H9 (cell line): ENCODE measurements at places on chromosomes 4 and X. TPM values are rescaled to one million over a fixed set of nuclear protein-coding genes. Genes with fewer than 3 reads are reported as not detected.

GRCh38 chr4:54779036-54779435 is 121.3 kb downstream of the KIT start:
- no peak overlapping the region for H3K4me3 ChIP-seq
- H3K36me3 ChIP-seq = no peaks in the 10 kb centered on the region
- no peaks in the 10 kb centered on the region for H3K4me1 ChIP-seq

The HSPA4L gene
- 5.3 and 5.6 TPM in 2 replicates for total RNA-seq

- H3K4me3 ChIP-seq = peak overlapping the region; percentile 53
- DNase-seq = no peak
- H3K27ac ChIP-seq = no peak overlapping the region
- H3K36me3 ChIP-seq = peaks cover 9% of the 10 kb centered on the region; the same call in 2 of the 3 replicates
These were observed 3.6 kb downstream of the NOCT start for GRCh38 chr4:139018971-139019758.

DNA sequence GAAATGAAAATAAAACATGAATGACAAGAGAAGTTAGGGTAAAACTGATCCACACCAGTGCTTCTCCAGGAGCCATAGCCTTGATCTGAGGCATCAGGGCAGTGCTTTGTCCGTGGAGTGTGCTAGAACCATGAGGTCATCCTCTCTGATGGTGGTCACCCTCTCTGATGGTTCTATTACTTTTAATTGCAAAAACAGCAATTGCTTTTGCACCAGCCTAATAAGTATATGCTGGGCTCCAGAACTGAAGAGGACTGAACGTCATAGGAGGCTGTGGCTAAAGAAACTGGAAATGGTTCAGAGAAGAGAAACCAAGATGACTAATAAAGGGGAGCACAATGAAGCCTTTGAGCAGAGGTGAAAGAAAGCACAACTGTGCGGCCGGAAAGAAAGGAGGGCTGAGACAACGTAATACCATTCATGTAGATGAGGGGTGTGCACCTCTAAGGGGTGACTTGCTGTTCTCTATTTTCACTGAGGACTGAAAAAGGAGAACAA is 17.0 kb upstream of the TMEM154 start:
- H3K4me1 ChIP-seq = peaks cover 7% of the 10 kb centered on the region; the same call in 1 of the 2 replicates
- H3K4me3 ChIP-seq = no peak overlapping the region
- no peak overlapping the region for H3K27ac ChIP-seq
- H3K27me3 ChIP-seq = no peaks in the 10 kb centered on the region
- no peak for DNase-seq

DNA sequence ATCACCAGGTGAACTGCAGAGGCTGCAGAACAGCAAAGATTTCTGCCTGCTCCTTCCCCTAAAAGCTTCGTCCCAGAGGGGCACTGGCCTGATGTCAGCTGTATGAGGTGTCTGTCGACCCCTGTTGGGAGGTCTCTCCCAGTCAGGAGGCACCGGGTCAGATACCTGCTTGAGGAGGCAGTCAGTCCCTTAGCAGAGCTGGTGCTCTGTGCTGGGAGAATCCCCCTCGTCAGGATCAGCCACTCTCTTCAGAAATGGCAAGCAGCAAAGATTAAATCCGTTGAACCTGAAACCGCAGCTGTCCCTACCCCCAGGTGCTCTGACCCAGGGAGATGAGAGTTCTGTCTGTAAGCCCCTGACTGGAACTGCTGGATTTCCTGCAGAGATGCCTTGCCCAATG is 1166.3 kb upstream of the ADGRL3 start:
- no peak overlapping the region for H3K27ac ChIP-seq
- no peak for DNase-seq
- no peaks in the 10 kb centered on the region for H3K27me3 ChIP-seq
- H3K4me3 ChIP-seq = no peak overlapping the region
- no peaks in the 10 kb centered on the region for H3K36me3 ChIP-seq
- H3K4me1 ChIP-seq = 0 out of 2 replicates have a peak, but pooled peaks cover 5% of the 10 kb centered on the region

DNA sequence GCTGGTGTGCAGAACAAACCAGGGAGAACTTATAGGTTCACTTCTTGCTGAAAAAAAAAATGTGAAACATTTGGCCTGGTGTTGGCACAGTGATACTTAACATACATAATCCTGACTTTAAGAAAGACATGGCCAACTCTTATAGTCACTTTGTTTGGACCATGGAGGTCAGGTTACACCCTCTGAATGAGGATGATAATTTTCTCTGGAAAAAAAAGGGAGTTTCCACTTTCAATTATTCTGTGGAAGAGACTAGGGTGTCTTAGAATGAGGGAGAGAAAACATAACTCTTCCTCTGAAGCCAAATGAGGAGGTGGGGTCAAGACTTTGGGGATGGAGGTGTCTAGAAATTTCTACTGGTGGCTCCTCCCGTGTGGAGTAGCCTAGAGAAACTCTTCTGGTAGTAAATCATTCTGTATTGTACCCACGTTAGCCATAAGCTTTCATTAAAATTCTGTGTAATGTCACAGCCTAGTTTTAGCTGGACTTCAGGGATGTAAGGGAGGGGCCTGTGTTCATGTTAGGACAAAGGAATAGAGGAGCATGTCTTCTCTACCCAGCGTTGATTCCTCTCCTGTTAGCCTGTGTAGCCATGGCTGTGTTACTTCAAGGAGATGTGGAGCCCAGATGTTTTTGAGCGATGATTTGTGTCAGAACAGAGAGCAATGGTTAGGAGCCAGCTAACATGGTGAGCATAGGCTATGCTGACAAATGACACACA is 328.3 kb downstream of the GPAT3 start:
- no peaks in the 10 kb centered on the region for H3K27me3 ChIP-seq
- no peak for DNase-seq
- no peaks in the 10 kb centered on the region; the same call in 2 of the 3 replicates for H3K36me3 ChIP-seq

DNA sequence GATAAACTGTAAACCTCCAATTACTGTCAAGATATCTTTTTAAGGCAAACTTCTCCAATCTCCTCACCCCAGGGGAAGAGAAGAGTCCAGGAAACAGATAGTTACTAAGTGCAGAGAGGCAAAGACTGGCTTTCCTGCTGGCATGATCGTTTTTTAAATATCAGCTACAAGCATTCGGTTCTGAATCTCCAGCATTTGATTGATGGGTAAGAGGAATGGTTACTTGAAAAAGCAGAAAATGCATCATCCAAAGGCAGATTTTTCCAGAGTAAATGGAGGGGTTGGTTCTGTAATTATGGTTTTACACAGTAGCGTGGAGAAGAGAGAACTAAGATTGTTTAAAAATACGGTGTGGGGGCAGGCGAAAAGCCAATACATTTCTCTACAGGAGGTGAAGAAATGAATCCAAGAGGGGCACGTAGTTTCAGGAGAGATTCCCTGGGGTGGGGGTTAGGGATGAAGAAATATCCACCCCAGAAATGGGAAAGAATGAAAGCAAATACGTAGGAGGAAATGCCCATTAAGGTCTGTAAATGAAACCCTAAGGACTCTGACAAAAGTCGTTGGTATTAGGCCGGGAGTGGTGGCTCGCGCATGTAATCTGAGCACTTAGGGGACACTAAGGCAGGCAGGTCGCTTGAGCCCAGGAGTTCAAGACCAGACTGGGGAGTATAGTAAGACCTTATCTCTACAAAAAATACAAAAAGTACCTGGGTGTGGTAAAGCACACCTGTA is 248.3 kb downstream of the DHRSX start:
- no peak for DNase-seq
- H3K4me3 ChIP-seq = no peak overlapping the region
- peaks cover 7% of the 10 kb centered on the region; the same call in 1 of the 2 replicates for H3K4me1 ChIP-seq
- peaks cover 14% of the 10 kb centered on the region for H3K36me3 ChIP-seq

The ATP1B4 gene
- not detected in 2 replicates for total RNA-seq

DNA sequence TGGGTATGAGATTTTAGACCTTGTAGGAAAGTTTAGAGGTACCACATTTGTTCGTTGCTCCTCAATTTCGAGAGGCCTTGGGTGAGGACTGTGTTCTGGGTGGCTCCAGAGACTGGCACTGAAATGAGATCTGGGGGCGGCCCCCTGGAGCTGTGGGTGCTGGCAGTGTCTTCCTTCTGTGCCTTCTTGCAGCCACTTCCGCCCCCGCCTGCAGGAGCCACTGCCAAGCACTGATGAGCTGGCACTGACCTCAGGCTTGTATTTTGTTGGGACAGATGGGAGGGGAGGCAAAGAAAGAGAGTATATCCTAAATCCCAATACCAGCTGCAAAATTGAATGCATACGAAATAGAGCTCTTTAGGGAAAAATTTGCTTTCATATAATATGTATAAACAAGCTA is 64.5 kb upstream of the CLDN34 start:
- no peak for DNase-seq
- H3K36me3 ChIP-seq = peaks cover 22% of the 10 kb centered on the region
- no peak overlapping the region for H3K4me3 ChIP-seq
- H3K27me3 ChIP-seq = no peaks in the 10 kb centered on the region

The LRRC66 gene
- 0.09 TPM in 1 of 2 replicates, not detected in the other for total RNA-seq

DNA sequence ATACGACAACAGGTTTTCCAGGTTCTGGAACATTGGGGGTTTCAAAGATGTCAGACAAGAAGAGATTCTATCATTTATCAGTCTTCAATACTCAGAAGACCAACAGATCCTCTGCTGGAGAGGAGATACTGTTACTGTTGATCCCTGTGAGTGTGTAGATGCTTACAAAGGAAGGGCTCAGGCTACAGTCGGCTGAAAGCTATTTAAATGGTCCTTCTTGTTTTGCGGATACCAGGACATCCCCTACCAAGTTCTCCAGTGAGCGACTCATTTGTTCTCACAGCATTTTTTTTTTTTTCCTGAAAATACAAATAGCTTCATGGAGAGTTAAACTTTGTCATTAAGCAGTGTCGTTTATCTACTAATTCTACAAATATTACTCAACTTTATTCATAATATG is 201.6 kb downstream of the CAMK2D start:
- DNase-seq = no peak
- no peaks in the 10 kb centered on the region; the same call in 1 of the 2 replicates for H3K4me1 ChIP-seq
- H3K27me3 ChIP-seq = no peaks in the 10 kb centered on the region
- no peaks in the 10 kb centered on the region for H3K36me3 ChIP-seq
- no peak overlapping the region for H3K27ac ChIP-seq

GRCh38 chr4:156838761-156839160 is 132.8 kb downstream of the PDGFC start:
- H3K36me3 ChIP-seq = peaks cover 40% of the 10 kb centered on the region
- no peaks in the 10 kb centered on the region for H3K4me1 ChIP-seq
- no peak overlapping the region for H3K4me3 ChIP-seq
- H3K27me3 ChIP-seq = no peaks in the 10 kb centered on the region
- no peak for DNase-seq
